Activated naive CD4-positive, alpha-beta T cell treated with anti-CD3 and anti-CD28 coated beads, Interleukin-2, amount 10 ng/mL, durations not matched to agents 7 days and 5 days (primary cell): ENCODE measurements at places on chromosomes 13 and 19.

DNA sequence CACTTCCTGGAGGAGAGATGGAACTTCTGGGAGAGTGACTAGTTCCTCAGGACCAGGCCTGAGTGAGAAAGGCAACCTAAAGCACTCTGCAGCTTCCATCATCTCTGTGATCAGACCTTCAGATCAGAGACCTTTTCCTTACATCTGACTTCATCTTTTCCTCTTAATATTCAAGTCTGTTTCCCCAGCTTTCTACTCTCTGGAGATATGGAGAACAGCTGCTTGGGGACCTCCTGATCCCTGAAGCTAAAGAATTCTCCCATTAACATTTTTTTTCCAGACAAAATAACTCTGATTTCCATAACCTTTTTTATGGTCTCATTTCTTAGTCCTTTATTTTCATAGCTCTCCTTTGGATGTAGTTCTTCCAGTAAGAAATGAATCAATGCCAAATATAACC, 133.4 kb upstream of the FNDC3A start:
- peaks cover 28% of the 10 kb centered on the region for H3K27me3 ChIP-seq
- no peak overlapping the region for H3K27ac ChIP-seq
- H3K4me3 ChIP-seq = no peak overlapping the region
- no peaks in the 10 kb centered on the region for H3K4me1 ChIP-seq
- DNase-seq = no peak

DNA sequence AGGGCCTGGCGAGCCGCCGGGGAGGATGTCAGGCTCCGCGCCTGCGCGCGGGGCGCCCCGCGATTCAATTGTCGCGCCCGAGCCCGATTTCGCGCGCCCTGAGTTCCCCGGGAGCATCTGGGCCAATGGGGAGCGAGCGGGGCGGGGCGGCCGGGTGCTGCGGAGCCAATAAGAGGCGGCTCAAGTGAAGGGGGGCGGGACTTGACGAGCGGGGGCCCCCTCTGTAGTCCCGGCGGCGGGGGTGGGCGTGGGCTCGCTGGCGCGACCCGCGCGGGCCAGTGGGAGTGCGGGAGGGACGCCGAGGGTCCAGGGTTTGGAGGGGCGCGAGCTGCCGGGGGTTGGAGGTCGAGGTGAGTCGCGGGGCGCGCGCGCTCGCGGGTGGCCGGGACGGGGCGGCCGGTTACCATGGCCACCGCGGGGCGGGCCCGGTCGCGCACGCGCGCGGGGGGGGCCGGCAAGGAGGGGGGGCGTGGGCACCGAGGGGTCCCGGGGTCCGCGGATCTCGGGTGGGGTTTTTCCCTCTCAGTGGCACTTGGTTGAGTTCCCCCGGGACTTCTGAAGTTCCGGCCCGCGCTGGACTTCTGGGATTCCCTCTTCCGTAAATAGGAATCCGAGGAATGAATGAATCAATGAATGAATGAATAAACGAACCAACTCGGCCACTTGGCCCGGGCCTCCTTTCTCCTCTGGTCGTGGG, 744 bp downstream of the UHRF1 start:
- H3K27ac ChIP-seq = peak overlapping the region; percentile 98
- peak overlapping the region; percentile 85 for H3K4me3 ChIP-seq
- peaks cover 39% of the 10 kb centered on the region for H3K36me3 ChIP-seq
- peaks cover 52% of the 10 kb centered on the region for H3K4me1 ChIP-seq

- H3K27me3 ChIP-seq = no peaks in the 10 kb centered on the region
- H3K36me3 ChIP-seq = no peaks in the 10 kb centered on the region
- no peaks in the 10 kb centered on the region for H3K4me1 ChIP-seq
- DNase-seq = no peak
- no peak overlapping the region for H3K4me3 ChIP-seq
- no peak overlapping the region for H3K27ac ChIP-seq
Measured at GRCh38 chr13:105655046-105655445, 880.4 kb downstream of the EFNB2 start.

DNA sequence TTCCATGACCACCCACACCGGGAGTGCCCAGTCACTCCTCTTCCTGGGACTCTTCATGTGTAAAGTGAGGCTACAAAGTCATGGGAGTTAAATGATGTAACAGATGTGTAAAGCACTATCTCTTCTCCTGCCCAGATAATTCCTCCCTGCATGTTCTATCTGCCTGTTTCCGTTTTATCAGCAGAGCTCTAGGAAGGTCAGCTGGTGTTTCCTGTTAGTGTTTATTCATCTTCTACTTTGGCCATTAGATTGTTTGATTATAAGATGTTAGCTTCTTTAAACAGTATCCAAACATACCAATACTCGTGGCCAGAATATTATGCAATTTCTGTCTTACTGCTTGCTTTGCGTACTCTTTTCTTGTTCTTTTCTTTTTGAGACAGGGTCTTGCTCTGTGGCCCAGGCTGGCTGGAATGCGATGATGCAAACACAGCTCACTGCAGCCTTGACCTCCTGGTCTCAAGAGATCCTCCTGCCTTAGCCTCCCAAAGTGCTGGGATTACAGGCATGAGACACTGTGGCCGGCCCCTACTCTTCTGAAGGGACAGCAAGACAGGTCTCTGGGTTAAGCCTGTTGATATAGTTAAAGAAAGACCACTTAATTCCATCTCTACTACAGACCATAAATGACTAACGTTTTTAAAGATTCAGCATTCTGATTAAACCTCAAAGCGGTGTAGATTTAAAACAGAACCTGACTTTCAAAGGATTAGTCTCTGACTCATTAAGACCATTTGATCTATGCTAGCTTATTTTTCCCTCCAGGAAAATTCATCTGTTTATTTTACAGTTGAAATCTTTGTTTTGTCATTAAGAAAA, 97.4 kb upstream of the AKAP11 start:
- H3K36me3 ChIP-seq = peaks cover 41% of the 10 kb centered on the region
- no peak overlapping the region for H3K27ac ChIP-seq
- H3K27me3 ChIP-seq = no peaks in the 10 kb centered on the region
- H3K4me3 ChIP-seq = no peak overlapping the region
- no peak for DNase-seq
- H3K4me1 ChIP-seq = peaks cover 10% of the 10 kb centered on the region

DNA sequence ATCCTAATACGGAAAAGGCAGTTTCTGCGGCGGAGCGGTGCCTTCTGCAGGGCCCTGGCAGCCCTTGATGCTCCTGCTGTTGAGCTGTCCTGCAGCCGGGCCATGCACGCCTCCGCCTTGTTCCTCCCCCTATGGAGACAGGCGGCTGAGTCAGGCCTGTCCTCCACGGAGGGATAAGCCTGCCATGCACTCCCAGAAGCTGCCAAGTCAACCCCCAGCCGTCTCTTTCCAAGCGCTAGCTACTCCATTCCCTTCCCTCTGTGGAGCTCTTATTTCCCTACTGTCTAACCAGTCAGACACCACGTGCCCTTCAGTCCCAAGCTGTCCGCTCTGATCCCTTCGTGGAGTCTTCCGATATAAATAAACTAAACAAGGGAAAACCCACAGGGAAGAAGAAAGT, 197.0 kb downstream of the COL4A1 start:
- H3K27me3 ChIP-seq = no peaks in the 10 kb centered on the region
- no peak overlapping the region for H3K27ac ChIP-seq
- no peaks in the 10 kb centered on the region for H3K36me3 ChIP-seq
- DNase-seq = no peak
- H3K4me3 ChIP-seq = no peak overlapping the region
- H3K4me1 ChIP-seq = no peaks in the 10 kb centered on the region

DNA sequence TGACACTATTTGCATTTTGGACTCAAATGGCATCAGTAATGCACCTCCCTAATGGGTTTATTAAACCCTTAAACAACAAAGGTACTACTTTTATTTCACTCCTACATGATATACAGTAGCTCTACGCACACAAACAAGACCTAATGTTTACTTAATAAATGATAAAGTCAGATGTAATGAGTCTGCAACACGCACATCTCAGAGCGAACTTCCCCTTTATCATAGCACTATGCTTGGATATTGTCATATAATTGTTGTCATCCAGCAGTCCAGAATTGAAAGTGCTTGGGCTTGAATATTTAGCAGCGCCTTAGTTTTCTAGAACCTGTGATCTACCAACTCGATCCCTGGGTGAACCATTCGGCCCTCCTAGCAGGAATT, 772 bp downstream of the PARP4 start:
- peaks cover 36% of the 10 kb centered on the region for H3K4me1 ChIP-seq
- peaks cover 11% of the 10 kb centered on the region for H3K36me3 ChIP-seq
- peak overlapping the region; percentile 84 for H3K27ac ChIP-seq
- DNase-seq = no peak
- peaks cover 7% of the 10 kb centered on the region for H3K27me3 ChIP-seq
- H3K4me3 ChIP-seq = peak overlapping the region; percentile 82
